MG63 (cell line): ENCODE measurements at places on chromosomes 11 and 22. TPM values are rescaled to one million over a fixed set of nuclear protein-coding genes. Genes with fewer than 3 reads are reported as not detected.

GRCh38 chr22:24427500-24428164 lies at the start of gene ADORA2A:
Gene ADORA2A, plus strand, starts transcription at chr22:24427599. Its CDS starts 5,806 bp downstream, at chr22:24433405.
- no peak for DNase-seq

DNA sequence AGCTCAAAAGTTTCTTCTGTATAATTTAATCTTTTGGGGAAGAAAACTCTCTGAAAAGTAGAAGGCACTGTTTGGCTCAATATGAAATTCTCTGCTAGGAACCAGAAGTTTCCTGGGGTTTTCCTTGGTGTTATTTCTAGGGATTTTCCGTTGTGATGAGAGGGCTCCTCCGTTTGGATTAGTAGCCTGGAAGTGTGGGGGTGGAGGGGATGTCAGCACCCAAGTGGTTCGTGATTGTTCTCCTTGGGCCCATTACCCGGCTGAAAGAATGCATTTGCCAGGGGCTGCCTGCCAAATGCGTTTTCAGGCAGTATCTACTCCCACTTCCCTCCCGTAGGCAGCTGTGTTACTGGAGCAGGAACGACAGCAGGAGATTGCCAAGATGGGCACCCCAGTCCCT lies 4.3 kb downstream of the SF3B2 start:
- no peak for DNase-seq

LINC01488 gene
- not detected in 2 replicates for total RNA-seq

DNA sequence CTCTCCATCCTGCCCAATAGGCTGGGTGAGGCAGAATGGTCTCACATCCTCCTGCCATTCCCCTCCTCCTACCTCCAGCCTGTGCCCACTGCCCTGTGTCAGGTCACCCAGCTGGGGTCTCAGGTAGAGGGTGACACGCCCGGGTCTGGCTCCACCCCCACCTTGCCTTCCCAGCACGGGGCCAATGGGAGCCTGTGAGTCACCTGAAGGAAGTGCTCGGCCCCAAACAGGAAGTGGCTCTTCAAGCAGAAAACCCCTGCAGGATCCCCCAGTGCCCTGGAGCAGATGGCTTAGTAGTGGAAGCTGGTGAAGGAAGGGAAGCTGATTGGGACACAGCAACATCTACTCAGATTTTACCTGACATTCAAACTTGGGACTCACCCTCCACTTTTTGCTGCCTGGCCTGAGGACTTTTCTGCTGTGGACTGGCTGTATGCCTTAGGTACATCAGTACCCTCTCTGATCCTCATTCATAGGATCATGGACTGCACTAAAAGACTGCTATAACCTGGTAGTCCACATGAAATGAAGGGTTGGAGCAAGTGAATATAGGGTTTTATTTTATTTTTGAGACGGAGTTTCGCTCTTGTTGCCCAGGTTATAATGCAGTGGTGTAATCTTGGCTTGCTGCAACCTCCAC lies 33.4 kb downstream of the GDPD5 start:
- peak; percentile 20 for DNase-seq

SLC25A18 gene
- total RNA-seq, result 0.16 TPM in 1 of 2 replicates, not detected in the other

AMPD3 gene
- 1.6 and 4.9 TPM in 2 replicates for total RNA-seq

DNA sequence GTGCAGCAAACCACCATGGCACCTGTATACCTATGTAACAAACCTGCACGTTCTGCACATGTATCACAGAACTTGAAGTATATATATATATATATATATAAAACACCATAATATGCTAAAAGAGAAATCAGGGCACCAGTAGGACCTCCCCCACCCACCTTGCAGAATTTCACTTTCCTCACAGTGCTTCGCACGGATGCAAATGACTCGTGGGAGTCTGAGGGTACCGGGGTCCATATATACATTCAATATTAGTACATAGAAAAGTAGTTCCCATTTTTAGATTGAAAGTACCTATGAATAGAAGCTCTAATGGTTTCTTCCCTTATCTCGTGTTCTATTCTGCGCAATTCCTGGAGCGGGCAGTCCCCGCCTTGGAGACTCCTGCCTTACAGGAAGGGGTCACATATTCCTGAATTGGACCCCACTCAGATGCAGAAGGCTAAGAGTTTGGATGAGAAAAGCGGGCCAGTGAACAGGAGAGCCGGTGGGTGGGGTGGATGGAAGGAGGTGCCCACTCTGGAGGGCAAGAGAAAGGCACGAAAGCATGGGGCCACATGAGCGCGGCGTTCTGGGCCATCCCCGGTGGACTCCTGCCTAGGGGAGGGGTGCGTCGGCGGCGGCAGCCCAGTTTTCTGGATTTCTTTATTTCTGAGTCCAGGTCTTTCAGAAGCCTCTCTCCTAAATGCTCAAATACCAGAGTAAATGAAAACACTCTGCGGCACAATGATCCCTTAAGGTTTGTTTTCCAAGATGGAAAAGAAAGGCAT lies 136.3 kb downstream of the ETS1 start:
- no peak for DNase-seq
